ENCODE measurements at places on chromosomes 5 and 9. TPM values are rescaled to one million over a fixed set of nuclear protein-coding genes. Genes with fewer than 3 reads are reported as not detected.

The ACOT12 gene
- not detected for total RNA-seq

The NEUROG1 gene
- total RNA-seq, result not detected

DNA sequence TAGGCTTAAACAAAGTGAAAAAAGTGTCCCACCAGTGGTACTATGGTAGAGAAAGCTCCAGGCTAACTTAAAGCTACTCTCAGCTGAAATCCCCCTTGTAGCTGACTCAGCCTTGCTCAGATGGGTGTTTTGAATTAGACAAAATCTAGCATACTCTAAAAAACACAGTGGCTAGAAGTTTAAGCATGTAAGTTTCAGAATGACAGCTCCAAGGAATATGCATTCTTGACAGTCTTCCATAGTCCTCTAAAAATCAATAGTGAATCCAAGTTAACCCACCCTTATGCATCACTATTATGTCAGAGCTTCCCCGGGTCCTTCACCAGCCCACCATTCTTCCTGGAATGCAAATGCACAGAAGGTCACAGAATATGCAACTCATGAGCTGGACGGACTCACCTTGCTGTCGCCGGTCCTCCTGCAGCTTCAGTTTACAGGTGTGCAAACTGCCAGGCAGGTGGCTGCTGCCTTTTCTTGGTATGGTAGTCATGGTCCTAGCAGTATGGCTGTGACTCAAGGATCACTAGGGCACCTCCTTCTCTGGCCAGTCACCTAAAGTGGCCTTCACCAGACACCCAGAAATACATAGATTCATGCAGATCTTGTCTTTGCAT, 668 bp downstream of the RANBP3L start:
- DNase-seq, result peak; percentile 76

DNA sequence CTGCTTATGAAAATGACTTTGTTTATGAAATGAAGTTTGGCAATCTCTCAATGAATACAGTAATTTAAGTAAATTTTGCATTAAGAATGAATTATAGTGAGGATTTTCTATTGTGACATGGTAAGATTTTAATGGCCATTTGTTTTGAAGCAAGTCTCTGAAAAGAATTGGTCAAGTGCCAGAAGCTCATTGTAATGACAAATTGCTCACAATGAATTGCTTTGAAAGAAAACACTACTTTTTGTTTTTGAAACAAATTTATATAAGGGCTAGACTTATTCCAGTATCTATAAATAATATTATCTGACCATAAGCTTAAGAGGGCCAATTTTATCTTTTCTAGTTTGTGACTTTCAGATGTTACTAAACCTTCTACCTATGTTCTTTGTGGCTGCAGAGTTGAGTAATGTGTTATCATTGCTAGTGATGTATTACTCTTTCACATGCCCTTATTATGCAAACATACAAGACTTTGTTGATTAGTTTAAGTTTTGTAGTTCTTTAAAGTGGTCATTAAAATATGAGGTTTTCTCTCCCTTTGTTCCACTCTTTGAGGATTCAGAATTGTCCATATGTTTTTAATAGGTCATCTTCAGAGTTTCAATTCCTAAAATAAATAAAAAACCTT, 93.0 kb upstream of the ZNF608 start:
- no peak for DNase-seq

- DNase-seq, result no peak
These were observed 57.8 kb downstream of the ERGIC1 start for GRCh38 chr5:172891716-172892421.

Measured in PC-3 (cell line).